ENCODE measurements at places on chromosomes 13 and 19. TPM values are rescaled to one million over a fixed set of nuclear protein-coding genes. Genes with fewer than 3 reads are reported as not detected.

DNA sequence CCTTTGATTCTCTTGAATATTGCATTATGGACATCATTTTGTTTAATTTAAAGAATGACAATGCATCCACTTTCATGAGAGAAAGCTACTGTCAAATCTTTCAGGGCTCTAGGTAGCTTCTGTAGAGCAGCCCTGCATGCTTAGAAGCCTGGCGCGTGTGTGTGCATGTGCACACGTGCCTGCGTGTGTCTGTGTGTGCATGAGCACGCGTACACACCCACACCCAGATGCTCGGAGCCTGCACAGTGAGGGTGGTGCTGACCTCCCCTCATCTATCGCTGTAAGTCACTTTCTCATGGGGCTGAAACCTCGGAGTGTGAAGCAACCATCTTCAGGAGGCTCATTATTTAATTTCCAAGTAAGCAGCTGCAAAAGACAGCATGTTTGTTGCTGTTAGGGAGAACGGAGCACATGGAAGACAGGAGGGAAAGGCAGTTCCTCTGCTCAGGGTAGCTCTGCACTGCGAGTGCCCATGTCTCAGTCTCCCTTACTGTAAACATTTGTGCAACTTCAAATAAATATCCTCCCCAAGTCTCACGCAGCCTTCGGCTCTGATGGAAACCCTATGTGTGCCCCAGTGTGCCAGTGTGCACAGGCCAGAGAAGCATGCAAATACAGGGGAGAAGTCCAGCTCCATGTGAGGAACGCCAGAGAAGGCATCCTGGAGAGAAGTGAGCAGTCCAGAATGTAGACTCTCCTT lies 22.8 kb downstream of the TSHZ3 start:
- DNase-seq, result no peak
- H3K36me3 ChIP-seq, result no peaks in the 10 kb centered on the region
- H3K27me3 ChIP-seq, result no peaks in the 10 kb centered on the region
- peaks cover 9% of the 10 kb centered on the region for H3K4me1 ChIP-seq

NCAN gene
- not detected for total RNA-seq

CSNK1G2 gene
- total RNA-seq, result 60.1 TPM

GRCh38 chr19:33514885-33515551 lies 6.6 kb downstream of the PEPD start:
- H3K4me3 ChIP-seq, result no peak overlapping the region
- peak; percentile 74 for DNase-seq
- peaks cover 22% of the 10 kb centered on the region for H3K36me3 ChIP-seq
- no peaks in the 10 kb centered on the region for H3K27me3 ChIP-seq

GSK3A gene
- 25.6 TPM for total RNA-seq

DNA sequence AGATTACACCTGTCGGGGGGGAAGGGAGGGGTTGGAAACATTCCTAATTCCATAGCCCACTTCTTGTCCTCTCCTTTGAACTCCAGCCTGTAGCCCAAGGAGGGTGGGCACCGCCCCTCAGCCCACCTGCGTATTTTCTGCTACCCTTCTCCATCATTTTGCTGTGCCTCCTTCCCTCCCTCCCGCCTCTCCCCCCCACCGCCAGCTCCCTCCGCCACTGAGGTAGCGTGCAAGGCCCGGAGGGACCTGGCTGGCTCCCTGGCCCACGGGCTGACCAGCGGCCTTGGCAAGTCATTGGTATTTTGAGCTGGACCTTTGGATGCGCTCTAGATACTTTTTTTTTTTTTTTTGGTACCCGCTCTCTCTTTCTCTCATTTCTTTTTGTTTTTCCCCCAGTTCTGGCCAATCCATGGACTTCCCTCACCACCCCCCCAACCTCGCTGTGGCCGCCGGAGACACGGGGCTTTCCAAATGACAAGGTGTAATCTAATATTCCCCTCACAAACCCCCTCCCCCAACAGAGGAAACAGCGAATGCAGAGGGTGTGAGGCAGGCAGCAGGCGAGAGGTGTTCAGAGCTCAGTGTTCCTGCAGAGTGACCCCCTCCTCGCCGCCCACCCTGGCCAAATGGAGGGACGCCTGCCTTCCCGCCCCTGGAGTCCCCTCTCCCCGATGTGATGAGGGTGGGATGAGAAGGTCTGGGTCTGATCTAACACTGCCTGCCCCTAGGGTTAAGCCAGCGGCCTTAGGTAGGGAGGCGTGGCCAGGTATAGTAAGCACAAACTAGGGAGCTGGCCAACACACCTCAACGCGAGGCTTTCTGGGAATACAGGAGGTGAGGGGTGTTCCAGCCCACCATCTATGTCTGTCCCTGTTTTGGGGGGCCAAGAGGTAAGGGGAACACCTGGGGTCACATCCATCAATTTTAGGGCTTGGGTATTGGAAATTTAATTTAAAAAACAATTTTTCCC lies 89.2 kb downstream of the PTPRS start:
- peaks cover 32% of the 10 kb centered on the region for H3K36me3 ChIP-seq
- DNase-seq, result no peak
- H3K27ac ChIP-seq, result no peak overlapping the region
- H3K27me3 ChIP-seq, result no peaks in the 10 kb centered on the region
- H3K4me3 ChIP-seq, result no peak overlapping the region

DNA sequence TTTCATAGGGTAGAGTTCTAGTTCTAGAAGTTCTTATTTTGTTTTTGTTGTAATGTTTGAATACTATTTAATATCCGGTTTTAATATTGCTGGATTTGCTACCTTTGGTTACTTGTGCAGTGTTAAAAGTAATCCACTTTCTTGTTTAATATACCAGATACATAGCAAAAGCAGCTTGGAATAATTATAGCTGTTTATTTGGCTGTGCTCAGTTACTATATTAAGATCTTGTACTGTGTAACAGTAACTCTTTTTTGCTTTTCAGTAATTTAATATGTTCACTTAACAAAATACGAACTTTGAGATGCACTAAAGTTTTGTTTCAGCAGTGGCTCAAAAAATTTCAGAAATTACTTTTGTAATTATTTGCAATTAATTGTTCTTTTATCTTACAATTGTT lies 50.9 kb downstream of the AKAP11 start:
- H3K4me3 ChIP-seq, result no peak overlapping the region
- no peak overlapping the region for H3K27ac ChIP-seq
- H3K36me3 ChIP-seq, result peaks cover 6% of the 10 kb centered on the region

LCP1 gene
- total RNA-seq, result 16.1 TPM

DNA sequence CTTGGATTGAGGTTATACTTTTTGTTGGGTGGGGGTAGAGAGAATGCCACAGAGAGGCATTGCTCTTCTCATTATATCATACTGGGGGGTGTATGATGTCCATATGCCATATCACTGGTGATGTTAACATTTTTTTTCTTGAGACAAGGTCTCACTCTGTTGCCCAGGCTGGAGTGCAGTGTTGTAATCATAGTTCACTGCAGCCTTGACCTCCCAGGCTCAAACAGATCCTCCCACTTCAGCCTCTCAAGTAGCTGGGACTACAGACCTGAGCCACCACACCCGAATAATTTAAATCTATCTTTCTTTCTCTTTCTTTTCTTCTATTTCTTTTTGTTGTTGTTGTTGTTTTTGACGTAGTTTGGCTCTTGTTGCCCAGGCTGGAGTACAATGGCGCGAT lies 4.9 kb upstream of the SNRNP70 start:
- no peak overlapping the region for H3K27ac ChIP-seq
- H3K36me3 ChIP-seq, result no peaks in the 10 kb centered on the region
- H3K4me1 ChIP-seq, result no peaks in the 10 kb centered on the region
- DNase-seq, result no peak
- no peaks in the 10 kb centered on the region for H3K27me3 ChIP-seq
- no peak overlapping the region for H3K4me3 ChIP-seq

DNA sequence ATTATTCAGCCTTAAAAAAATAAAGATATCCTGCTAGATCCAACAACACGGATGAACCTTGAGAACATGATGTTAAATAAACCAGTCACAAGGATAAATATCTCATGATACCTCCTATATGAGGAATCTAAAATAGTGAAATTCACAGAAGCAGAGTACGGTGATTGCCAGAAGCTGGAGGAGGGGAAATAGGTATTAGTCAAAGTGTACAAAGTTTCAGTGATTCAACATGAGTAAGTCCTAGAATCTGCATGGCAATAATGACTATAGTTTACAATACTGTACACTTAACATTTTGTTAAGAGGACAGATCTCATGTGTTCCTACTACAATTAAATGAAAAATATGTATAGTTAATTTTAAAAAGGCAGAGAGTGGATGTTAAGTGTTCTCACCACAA lies 206.6 kb upstream of the SLC10A2 start:
- no peaks in the 10 kb centered on the region for H3K36me3 ChIP-seq
- H3K27ac ChIP-seq, result no peak overlapping the region
- DNase-seq, result no peak
- H3K27me3 ChIP-seq, result no peaks in the 10 kb centered on the region
- H3K4me3 ChIP-seq, result no peak overlapping the region
